ENCODE measurements at places on chromosomes 4 and X.

GRCh38 chr4:85964298-85964697 lies 395.6 kb downstream of the MAPK10 start:
- no peak for DNase-seq
- H3K27me3 ChIP-seq = no peaks in the 10 kb centered on the region
- no peak overlapping the region for H3K27ac ChIP-seq
- H3K4me1 ChIP-seq = no peaks in the 10 kb centered on the region
- no peak overlapping the region for H3K4me3 ChIP-seq

GRCh38 chr4:163330916-163331628 lies 1.3 kb downstream of the NPY1R start:
- H3K36me3 ChIP-seq = no peaks in the 10 kb centered on the region
- no peak overlapping the region for H3K27ac ChIP-seq
- H3K4me3 ChIP-seq = no peak overlapping the region
- DNase-seq = no peak
- no peaks in the 10 kb centered on the region for H3K27me3 ChIP-seq

GRCh38 chr4:155571184-155571944 lies 95.3 kb upstream of the GUCY1A1 start:
- H3K36me3 ChIP-seq = no peaks in the 10 kb centered on the region
- no peak overlapping the region for H3K4me3 ChIP-seq

DNA sequence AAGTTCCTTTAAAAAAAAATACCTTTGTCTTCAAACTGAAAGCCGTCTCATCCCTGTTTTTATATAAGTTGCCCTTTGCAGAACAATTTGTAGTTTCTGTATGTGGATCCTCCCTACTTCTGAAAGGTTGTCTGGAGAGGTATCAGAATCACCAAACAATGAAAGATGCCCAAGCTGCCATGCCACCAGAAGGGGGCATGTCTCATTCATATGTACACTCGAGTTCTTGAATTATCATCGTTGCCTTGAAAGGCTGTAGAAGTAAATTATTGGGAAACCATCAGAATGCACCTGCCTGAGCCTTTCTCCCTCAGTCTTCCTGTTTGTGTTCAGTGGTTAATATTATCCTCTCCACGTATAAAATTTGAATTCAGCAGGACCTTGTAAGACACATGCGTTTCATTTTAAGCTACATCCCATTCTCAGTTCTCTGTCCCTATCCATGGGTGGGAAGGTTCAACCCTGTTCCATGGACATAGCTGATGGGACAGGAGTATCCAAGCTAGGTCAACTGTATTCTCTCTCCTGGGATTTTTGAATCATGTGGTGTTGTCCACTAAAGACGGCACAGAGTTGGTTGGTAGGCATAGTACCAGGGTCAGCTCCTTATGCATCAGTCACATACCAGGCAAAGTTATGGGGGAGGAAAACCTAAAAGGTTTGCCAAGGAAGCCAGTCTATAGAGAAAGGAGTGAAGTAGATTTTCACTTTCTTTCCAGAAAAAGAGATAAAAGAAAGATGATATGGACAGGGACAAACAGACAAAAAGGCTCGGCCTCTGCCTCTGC lies 24.0 kb downstream of the GALNT7 start:
- peak overlapping the region; percentile 68 for H3K27ac ChIP-seq
- no peaks in the 10 kb centered on the region for H3K27me3 ChIP-seq
- no peak for DNase-seq
- H3K4me3 ChIP-seq = no peak overlapping the region
- peaks cover 29% of the 10 kb centered on the region for H3K4me1 ChIP-seq

- H3K4me1 ChIP-seq = no peaks in the 10 kb centered on the region
- no peak overlapping the region for H3K4me3 ChIP-seq
- no peaks in the 10 kb centered on the region for H3K36me3 ChIP-seq
- no peaks in the 10 kb centered on the region for H3K27me3 ChIP-seq
- peak; percentile 22 for DNase-seq
These were observed 126.8 kb downstream of the NFKB1 start for GRCh38 chr4:102627831-102628523.

DNA sequence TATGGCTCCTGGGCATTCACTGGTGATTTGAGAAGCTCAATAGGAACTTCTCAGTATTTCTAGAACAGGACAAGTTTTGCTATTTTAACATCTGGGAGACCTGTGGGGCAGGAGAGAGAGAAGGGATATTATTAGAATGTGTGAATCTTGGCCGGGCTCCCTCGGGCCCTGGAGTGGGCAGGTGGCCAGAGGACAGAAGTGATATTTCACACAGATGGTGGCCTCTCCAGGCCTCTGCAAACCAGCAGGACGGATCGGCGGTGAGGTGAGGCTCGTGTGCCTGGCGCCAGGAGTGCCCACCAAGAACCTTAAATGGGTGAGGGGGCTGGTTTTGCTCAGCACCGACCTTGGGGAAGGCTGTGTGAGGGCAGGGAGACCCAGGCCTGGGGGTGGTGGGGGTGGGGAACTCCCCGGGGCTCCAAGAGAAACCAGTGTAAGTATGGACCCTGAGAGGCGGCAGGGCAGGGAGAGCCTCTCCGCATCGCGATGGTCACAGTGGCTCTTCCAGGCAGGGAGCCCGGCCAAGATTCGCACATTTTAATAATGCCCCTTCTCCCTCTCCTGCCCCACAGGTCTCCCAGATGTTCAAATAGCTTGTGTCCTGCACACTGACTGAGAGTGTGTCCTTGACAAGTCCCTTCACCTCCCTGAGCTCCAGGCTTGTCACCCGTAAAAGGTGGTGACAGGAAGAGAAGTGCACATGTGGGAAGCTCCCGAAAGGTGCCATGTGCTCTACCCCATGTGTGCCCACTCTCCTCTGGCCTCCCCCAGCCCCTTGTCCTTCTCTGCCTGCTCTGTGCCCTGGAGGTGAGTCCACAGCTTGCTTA lies 64.9 kb downstream of the SORCS2 start:
- H3K4me3 ChIP-seq = no peak overlapping the region
- H3K4me1 ChIP-seq = no peaks in the 10 kb centered on the region
- DNase-seq = no peak
- no peak overlapping the region for H3K27ac ChIP-seq
- H3K36me3 ChIP-seq = no peaks in the 10 kb centered on the region
- H3K27me3 ChIP-seq = 0 out of 2 replicates have a peak, but pooled peaks cover 3% of the 10 kb centered on the region

GRCh38 chr4:36757580-36758311 lies 476.3 kb downstream of the DTHD1 start:
- no peaks in the 10 kb centered on the region for H3K36me3 ChIP-seq
- H3K4me3 ChIP-seq = no peak overlapping the region
- DNase-seq = no peak

DNA sequence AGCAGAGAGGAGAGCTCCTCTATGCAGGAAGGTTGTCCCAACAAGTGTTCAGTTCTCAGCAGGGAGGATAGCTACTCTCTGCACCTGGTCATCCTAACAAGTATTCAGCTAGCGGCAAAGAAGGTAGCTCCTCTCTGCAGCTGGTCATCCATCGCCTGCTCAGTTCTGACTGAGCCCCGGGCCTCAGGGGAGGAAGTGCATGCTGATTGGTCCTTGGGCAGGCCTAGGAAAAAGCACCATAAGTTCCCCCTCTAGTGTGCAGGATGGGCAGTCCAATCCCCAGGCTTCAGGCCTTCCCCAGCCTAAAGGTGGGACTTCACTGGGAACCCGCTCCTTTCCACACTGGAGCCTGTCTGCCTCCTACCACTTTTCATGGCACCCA lies 4.4 kb upstream of the FBXW7 start:
- no peak overlapping the region for H3K4me3 ChIP-seq
- peaks cover 7% of the 10 kb centered on the region for H3K36me3 ChIP-seq
- peaks cover 7% of the 10 kb centered on the region for H3K4me1 ChIP-seq

DNA sequence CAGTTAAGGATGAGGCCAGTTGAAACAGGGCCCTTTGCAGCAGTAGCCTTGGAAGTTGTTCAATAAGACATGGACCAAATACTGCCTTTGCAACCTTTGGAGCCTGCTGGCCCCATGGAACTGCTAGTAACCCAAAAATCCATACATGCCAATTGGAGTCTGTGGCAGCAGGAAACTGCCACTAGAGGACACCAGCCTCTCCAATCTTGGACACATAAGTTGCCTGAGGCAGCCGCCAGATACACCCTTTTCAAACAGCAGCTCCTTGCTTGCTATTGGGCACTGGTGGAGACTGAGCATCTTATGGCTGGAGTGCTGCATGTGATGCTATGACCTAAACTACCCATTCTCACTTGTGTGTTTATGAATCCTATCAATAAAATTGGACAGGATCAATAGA lies 14.8 kb upstream of the LAP3 start:
- no peaks in the 10 kb centered on the region for H3K27me3 ChIP-seq
- no peaks in the 10 kb centered on the region for H3K36me3 ChIP-seq
- H3K4me1 ChIP-seq = no peaks in the 10 kb centered on the region
- no peak for DNase-seq
- H3K27ac ChIP-seq = no peak overlapping the region
